ENCODE measurements at places on chromosomes 5 and 9.

DNA sequence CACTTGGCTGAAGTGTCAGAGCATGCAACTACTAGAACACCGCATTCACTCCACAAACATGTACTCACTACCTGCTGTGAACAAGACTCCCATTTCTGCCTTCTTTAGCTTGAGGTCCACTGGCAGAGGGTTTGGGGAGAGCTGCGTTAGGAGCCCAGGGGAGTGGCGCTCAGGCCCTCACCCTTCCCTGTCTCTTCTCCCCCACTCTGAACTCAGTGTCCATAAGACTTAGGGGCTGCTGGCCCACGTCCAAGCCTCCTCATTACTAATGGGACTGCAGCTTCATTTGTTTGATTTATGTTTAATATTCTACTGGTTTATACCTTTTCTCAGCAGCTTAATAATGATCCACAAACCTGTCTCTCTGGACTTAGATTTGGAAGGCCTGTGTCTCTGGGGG, 70.9 kb downstream of the HSPA4 start:
- no peak for DNase-seq

- no peak for DNase-seq
Measured at GRCh38 chr9:83000765-83001164, 62.2 kb downstream of the RASEF start.

GRCh38 chr9:129482521-129483414, 138.1 kb downstream of the C9orf50 start:
- peak; percentile 97 for DNase-seq

GRCh38 chr5:94374336-94374735, 244.1 kb downstream of the KIAA0825 start:
- DNase-seq = no peak

GRCh38 chr9:79013715-79014610, 557.8 kb upstream of the TLE4 start:
- DNase-seq = no peak

DNA sequence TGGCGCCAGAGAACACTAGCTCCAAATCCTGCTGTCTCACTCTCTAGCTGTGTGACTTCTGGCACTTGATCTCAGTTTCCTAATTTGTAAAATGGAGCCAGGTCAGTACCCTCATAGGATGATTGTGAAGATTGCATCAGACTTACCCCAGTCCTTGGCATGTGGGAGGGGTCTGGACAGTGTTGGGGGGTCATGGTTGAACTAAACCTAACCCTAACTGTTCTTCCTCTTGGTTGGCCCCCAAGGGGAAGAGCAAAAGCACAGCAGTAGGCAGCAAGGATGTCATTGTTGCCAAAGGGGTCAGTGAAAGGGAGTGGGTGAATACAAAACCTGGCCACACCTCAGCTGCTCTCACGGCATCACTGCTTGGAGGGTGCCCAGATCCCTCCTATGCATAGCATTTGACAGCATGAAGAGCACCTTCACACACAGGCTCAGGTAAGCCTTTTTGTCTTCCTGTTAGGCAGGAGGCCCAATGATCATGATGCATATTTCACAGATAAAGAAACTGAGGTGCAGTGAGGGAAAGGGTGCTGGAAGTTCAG, 15.7 kb upstream of the CXCL14 start:
- no peak for DNase-seq

DNA sequence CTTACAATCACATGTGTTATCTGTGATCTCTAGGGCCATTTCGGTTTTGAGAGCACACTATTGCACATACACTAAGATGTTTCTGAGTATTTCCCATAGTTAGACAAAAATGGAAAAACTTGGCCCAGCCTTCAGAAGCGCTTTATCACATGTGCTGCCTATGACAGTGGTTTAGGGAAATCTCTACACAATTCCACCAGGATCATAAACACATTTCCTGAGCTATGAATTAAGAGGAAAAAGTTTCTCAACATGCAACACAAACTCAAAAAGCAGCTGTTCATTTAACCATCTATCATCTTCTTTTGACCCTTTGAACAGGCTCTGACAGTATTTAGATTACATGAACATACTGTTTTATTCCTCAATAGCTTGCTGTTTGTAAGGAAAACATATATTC, 15.1 kb downstream of the FGF1 start:
- peak; percentile 96 for DNase-seq

- DNase-seq = no peak
Measured at GRCh38 chr9:109463924-109464625, 34.0 kb downstream of the PTPN3 start.

GRCh38 chr5:140166911-140167310, 8.1 kb upstream of the CYSTM1 start:
- DNase-seq = peak; percentile 38

- no peak for DNase-seq
Measured at GRCh38 chr9:89890326-89890980, 285.6 kb downstream of the GADD45G start.

DNA sequence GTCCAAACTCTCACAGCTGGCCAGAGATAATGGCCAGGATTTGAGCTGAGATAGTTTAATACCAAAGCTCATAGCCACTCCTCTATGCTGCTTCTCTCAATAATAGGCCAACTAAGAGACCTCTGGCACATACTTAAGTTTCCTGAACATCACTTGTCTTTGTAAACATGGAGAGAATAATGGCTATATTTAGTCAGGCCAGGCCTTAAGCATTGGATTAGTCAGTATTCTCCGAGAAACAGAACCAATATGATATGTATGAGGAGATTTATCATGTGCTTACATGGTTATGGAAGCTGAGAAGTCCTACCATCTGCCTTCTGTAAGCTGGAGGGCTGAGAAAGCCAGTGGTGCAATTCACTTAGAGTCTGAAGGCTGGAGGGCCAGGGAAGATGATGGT, 45.4 kb downstream of the CFAP95 start:
- no peak for DNase-seq

DNA sequence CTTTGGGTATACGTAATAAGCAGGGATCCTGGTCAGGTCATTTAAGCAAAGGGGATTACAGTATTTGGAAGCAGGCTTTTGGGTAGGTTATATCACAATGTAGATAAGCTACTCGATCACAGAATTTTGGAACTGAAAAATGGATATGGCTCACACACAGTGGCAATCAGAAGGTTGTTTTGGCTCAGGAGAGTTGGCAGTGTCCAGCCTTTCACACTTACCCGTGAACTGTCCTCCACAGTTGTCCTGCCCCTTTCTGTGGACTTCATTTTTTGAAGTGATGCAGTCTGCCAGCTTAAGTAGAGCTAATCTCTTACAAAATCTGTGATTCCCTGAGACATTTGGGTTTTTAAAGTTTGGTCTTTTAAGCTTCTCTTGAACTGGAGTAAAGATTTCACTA, 30.7 kb downstream of the ICE1 start:
- DNase-seq = no peak

DNA sequence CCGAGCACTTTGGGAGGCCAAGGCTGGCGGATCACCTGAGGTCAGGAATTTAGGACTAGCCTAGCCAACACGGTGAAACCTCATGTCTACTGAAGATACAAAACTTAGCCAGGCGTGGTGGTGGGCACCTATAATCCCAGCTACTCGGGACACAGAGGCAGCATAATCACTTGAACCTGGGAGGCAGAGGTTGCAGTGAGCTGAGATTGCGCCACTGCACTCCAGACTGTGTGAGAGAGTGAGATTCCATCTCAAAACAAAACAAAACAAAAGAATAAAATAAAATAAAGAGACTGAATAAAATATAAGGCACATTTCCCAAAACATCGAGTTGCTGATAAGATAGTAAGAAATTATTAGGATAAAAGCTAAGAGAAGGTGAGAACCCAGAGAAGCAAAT, 32.3 kb upstream of the GLDC start:
- DNase-seq = no peak
